HAP-1 (cell line): ENCODE measurements at places on chromosomes 6 and 20.

GRCh38 chr6:159762681-159763293, 942 bp downstream of the ACAT2 start:
- DNase-seq: no peak

- DNase-seq: no peak
Observed at GRCh38 chr6:20169119-20169557, 43.1 kb downstream of the MBOAT1 start.

DNA sequence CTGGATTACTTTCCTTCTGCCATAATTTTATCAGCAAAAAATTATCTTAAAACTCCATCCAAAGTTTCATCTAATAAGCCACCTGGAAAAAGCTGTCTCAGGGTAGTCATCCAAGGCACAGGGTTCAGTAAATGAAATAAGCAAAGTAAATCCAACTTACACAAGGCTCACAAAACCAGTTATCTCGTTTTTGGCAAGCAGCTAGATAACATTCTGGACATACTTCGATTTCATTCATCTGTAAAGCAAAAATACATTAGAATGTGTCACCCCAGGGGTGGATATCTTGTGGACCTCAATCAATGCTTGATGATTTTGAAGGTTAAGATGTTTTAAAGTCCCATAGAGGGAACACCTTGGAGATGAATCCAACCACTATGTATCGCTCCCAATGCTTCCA, 73.1 kb downstream of the ZMYND8 start:
- no peak for DNase-seq

- no peak for DNase-seq
Observed at GRCh38 chr20:38723848-38724625, at the start of gene SLC32A1. Gene SLC32A1 (plus strand): TSS chr20:38724486. CDS start chr20:38724725, 239 bp downstream.

DNA sequence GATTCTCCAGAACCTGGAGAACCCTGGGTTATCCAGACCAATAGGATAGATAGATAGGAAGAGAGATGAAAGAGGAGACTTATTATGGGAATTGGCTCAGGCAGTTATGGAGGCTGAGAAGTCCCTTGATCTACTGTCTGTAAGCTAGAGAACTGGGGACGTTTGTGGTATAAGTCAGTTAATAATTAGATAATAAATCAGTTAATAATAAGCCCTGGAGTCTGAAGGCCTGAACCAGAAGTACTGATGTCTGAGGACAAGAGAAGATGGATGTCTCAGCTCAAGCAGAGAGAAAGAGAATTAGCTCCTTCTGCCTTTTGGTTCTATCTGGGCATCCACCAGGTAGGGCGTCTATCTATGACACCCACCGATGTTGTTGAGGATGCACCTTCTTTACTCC, 72.9 kb upstream of the SLC22A23 start:
- DNase-seq: no peak

- DNase-seq: no peak
Observed at GRCh38 chr6:169782966-169783365, 31.5 kb downstream of the ERMARD start.

GRCh38 chr6:18477301-18477941, 90.3 kb downstream of the RNF144B start:
- no peak for DNase-seq

DNA sequence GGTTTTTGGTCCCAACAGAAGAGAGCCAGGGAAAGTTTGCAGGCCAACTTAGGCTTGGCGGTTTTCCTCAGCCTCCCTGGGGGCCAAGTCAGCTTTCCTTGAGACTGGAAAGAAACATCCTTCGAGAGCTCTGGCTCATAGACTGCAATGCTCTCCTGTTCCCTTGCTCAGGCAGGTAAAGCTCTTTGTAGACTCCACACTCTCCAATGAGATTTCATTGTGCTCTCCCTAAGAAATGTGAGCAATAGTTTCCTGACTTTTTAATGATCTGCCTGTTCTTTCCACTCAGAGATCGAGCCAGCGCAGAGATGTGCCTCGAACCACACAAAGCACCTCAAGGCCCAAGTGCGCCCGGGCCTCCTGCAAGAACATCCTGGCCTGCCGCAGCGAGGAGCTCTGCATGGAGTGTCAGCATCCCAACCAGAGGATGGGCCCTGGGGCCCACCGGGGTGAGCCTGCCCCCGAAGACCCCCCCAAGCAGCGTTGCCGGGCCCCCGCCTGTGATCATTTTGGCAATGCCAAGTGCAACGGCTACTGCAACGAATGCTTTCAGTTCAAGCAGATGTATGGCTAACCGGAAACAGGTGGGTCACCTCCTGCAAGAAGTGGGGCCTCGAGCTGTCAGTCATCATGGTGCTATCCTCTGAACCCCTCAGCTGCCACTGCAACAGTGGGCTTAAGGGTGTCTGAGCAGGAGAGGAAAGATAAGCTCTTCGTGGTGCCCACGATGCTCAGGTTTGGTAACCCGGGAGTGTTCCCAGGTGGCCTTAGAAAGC, 13.9 kb downstream of the TNFAIP3 start:
- no peak for DNase-seq

DNA sequence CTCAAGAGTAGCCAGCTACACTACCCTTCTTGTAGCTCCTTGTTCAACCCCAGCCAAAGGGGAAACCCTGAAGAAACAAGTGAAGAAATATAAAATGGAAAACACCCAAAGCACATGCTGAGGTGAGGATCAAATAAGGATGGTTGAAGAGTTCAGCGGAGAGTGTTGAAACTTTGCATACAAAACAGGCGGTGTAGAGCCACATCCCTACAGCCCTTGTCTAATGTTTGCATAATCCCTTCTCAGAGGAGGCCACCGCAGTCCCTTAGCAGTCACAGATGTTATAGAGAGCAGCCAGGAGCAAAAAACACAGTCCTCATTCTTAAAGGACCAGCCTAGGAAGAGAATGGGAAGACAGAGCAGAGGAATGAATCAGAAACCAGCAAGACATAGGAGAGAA, 350.7 kb upstream of the SASH1 start:
- no peak for DNase-seq
